Fibroblast of the aortic adventitia (primary cell): ENCODE measurements at places on chromosomes 1 and 21. TPM values are rescaled to one million over a fixed set of nuclear protein-coding genes. Genes with fewer than 3 reads are reported as not detected.

The EBNA1BP2 gene
- 59.4 and 65.9 TPM in 2 replicates for total RNA-seq

The FHAD1 gene
- total RNA-seq, result 0.63 and 0.74 TPM in 2 replicates

The GUCA2A gene
- total RNA-seq, result not detected in 2 replicates

The KIF17 gene
- 0.27 and 3.0 TPM in 2 replicates for total RNA-seq

The GSTM2 gene
- total RNA-seq, result 14.1 and 27.7 TPM in 2 replicates

The LCE1B gene
- not detected in 2 replicates for total RNA-seq

The RNPEP gene
- total RNA-seq, result 49.3 and 189 TPM in 2 replicates

The AMY1C gene
- total RNA-seq, result not detected in 2 replicates

DNA sequence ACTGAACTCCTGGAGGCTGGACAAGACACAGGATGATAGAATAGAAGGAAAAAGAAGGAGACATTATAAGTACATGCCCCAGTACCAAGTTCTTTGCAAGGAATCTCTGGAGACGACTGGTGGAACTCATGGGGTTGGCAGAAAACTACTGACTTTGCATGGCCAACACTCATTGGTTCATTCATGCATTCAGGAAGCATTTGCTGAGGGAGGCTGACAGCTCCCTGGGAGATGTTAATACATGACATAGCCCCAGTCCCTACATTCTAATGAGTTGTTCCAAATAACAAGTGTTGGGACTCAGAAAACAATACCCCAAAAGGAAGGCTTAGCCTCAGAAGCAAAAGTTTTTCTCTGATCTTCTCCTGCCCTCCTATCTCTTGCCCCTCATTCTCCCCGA is 172.8 kb upstream of the IRF2BP2 start:
- no peak for DNase-seq

- no peak for DNase-seq
Measured at GRCh38 chr1:108570128-108570527, 10.2 kb downstream of the EEIG2 start.

GRCh38 chr21:32929633-32930038 is 96.1 kb upstream of the OLIG2 start:
- DNase-seq, result no peak

GRCh38 chr1:83799594-83799993 is 199.3 kb downstream of the TTLL7 start:
- no peak for DNase-seq

GRCh38 chr1:29984166-29984861 is 739.1 kb downstream of the MATN1 start:
- DNase-seq, result no peak

DNA sequence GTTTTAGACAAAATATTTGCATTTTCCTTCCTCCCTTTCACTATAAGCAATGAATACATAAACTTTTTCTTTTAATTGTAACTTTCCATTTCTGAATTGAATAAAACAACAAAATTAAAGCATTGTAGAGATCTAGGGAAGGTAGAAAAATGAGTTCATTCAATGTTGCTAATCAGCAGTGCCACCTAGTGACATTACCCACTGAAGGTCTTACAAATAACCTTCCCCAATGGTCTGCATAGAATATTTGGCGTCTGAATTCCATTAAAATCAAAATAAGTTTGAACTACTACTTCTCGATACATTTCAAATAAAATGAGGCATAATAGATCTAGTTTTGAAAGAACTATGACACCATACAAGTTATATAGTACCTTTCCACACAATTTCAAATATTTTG is 19.6 kb downstream of the FH start:
- DNase-seq, result peak; percentile 74

DNA sequence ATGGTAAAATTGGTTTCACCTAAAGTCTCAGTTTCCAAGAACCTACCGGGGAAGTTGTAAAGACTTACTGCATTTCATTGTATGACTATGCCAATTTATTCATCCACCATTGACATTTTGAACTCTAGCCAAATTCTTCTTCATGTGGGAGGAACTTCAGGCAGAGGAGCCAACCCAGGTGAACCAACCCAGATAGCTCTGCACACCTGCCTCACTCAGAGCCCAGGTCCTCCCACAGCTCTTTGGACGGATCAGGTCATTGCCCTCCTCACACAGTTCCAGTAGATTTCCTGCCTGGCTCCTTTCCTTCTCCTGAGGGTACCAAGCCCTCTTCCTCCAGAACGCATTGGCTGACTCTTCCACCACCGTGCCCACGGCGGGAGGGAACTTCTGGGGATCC is 121.7 kb downstream of the DTL start:
- no peak for DNase-seq

DNA sequence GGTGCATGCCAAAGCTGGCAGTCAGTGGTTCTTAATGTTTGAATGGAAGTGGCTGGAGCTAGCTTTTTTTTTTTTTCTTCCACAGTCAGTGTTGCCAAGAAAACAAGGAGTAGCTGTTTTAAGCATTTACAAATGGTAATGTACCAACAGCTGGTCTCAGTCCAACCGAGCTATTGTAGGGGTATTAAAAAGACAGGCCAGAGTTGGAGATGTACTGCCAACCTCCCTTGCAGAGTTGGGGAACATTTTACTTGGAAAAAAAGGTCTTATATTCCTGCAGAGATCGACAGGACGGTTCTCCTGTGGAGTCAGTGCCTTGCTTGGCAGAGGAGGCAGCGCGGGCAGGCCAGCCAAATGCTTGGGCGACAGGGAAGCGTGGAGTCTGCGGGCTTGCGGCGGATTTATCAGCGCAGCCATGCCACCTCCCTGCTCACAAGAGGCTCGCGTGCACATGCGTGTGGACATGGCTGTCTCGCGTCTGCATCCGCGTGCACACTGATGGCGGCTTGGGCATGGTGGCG is 338.1 kb downstream of the RPS6KC1 start:
- DNase-seq, result no peak

DNA sequence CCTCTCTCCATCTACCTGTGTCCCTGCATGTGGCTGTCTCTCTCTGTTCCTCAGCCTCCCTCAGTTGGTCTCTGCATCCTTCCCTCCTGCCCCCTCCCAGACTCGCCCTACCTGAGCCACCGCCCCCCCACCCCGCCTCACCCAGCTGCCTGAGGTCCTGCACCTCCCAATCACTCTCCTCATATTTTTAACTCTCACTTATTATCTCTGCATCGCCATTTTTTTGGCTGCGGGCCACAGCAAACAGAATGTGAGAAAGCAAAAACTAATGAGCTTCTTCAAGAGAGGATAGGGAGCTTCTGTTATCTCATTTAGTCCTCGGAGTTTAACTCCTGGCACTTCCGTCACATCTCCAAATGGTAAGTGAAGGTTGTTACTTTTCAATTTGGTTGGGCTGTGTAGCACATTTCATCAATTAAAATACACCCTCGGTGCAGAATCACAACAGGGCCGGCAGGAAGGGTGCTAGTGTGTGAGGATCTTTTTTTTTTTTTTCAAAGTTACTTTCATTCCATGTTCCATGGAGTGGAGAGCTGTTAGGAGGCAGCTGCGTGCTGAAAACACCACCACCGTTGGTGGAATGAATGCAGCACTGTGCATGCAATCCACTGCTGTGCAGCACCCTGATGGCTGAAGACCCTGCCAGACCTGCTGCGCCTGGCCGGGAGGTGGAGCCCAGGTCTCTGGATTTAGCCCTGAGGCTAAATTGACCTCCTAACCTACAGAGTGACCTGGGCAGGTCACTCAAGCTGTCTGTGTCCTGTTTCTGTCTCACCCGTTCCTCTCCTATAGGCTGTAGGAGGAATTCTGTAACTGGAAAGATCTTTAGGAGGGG is 157.2 kb upstream of the NFIA start:
- DNase-seq, result no peak

DNA sequence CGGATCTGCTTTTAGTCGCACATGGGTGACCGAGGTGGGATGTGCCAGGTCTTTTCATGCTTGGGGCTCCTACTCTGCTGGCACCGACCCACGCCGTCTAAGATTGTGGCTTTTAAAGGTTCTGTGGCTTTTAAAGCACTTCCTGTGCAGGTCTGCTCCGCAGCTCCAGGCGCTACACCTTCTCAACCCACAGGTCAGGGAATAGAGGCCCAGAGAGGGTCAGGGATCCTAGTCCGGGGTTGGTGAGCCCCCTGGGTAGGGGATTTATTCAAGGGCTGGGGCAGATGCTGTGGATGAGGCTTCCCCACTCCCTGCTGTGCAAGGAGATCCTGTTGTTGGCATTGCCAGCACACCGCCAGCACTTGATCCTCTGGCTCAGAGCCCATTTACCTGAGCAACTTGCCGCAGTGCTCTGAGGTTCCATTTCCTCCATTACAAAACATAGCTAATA is 212.8 kb upstream of the RAB4A start:
- DNase-seq, result no peak

GRCh38 chr1:155911156-155912055 is at the start of gene RIT1:
Gene RIT1, minus strand, starts transcription at chr1:155911349. Its CDS starts 588 bp downstream, at chr1:155910761.
- DNase-seq, result peak; percentile 74

DNA sequence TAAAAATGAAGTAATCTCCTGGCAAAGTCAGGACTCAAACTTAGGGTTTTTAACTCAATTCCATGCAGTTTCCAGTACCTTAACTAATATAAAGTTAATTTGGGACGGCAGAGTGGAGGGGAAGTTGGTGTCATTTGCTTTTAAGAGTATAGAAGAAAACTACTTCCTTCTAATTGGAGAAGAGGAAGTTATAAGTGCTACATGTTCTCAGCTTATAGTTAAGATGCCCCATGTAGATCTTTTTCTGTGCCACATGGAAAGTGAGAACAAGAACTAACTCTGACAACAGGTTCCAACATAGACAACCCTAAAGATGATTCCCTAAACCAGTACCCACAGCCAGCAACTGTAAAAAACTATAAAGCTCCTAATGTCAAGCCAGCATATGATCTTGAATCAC is 11.5 kb downstream of the RRAGC start:
- no peak for DNase-seq

DNA sequence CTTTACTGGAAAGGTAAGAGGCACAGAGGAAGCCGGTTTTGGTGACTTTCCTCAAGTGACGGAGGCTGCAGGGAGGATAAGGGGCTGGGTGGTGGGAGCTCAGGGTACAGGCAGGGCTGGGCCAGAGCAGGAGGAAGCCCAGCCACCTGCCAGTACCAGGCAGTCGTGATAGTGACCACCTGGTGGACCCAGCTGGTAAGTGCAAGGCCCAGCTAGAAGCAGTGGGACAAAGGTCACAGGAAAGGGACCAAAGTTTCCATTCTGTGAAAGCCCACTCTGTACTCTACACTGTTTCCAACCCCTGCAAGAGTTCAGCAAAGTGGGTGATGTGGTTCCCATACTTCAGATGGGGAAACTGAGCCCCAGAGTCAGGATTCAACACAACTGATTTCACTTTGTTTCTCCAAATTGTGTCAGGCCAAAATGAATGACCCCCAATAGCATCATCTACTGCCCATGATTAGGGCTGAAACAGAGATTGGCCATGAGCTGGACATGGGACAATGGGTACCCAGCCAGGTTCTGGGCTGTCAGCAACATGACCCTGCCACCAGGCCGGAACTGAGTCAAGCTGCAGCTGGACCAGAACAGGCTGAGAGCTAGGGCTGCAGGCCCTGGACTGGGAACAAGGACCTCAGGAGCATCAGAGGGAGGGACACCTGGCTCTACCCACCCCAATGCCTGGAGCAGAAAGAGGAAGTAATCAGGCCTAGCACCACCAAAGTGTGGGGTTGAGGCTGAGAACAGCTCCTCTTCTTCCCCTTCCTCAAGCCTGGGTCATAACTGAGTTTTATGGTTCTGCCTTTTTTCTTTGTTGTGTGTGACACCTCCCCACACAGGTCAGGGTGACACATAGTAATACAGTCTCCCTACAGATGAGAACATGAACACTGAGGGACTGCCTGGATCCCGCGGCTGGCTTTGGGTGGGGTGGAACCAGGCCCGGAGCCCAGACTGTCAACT is 50.2 kb downstream of the KCNN3 start:
- DNase-seq, result no peak

- DNase-seq, result peak; percentile 97
Measured at GRCh38 chr1:27299385-27300271, 22.3 kb upstream of the TMEM222 start.

DNA sequence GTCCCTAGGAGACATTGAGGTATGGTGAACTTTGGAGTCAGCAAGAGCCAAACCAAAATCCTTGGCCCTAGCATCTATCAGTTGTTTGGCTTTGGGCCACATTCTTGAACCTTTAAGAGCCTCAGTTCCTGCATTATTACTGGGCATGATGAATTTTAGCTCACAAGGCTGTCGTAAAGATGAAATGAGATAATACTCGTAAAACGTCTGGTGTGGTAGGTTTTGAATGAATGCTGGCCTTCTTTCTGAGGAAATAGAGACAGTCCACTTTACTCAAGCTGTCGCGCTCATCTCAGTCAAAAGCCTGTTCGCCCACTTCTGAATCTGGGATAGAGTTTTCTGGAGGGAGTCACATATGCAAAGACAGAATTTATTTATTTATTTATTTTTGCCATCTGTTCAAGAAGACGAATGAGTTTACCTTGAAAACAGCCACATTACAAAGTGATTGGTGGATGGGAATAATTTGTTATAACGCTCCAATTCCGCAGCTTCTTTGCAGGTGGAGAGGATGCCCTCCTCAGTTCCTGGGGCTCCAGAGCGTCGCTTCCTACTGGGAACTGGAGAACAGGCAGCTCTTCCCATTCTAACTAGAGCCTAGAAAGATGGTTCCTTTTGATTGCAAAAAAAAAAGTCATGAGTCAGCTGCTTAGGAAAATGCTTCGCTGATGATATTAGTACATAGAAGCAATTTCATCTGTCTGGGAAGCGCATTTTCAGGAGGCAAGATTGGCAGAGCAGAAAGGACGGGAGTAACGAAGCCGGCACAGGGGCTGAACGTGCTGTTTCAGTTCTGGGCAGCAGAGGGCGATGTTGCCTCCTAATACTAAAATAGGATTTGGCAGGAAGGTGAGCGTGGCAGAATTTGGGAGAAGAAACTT is 49.9 kb upstream of the CYP2J2 start:
- DNase-seq, result peak; percentile 76

- peak; percentile 25 for DNase-seq
Measured at GRCh38 chr1:185373813-185374529, 56.9 kb upstream of the IVNS1ABP start.

GRCh38 chr1:31523012-31523411 is 53.3 kb upstream of the TINAGL1 start:
- DNase-seq, result no peak

DNA sequence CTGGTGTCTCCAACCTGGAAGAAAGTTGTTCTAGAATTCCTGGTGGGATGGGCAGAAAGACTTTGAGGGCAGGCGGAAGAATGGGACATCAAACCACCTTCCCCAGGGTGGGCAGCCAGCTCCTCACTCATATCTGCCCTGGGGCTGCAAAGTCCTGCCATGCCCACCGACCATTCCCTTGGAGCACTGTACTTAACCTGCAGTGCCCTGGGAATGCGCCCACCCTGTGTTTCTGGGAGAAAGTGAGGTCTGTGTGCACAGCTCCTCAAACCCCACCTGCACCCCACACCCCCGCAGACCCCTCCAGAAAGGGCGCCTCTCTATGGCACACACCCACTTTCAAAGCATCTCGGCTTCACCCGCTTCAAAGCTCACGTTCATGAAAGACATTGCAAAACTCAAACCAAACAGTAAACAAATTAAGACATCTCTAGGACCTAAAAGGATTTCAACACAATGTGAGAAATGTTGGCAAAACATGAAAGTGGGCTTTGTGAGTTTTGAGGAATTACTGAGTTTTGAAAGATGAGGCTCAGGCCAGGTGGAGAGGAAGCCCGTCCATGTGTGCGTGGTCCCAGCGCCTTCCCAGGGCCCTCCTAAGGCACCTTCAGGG is 25.1 kb downstream of the KRTAP10-1 start:
- no peak for DNase-seq

- no peak for DNase-seq
Measured at GRCh38 chr21:32003411-32003810, 130.6 kb downstream of the HUNK start.

GRCh38 chr1:170017478-170017877 is 57.0 kb downstream of the KIFAP3 start:
- DNase-seq, result no peak

GRCh38 chr1:63799820-63800219 is 26.0 kb downstream of the ROR1 start:
- peak; percentile 47 for DNase-seq
